ENCODE measurements at places on chromosomes 3 and 15.

GRCh38 chr3:157695586-157695985 is 192.4 kb upstream of the VEPH1 start:
- no peak for DNase-seq

DNA sequence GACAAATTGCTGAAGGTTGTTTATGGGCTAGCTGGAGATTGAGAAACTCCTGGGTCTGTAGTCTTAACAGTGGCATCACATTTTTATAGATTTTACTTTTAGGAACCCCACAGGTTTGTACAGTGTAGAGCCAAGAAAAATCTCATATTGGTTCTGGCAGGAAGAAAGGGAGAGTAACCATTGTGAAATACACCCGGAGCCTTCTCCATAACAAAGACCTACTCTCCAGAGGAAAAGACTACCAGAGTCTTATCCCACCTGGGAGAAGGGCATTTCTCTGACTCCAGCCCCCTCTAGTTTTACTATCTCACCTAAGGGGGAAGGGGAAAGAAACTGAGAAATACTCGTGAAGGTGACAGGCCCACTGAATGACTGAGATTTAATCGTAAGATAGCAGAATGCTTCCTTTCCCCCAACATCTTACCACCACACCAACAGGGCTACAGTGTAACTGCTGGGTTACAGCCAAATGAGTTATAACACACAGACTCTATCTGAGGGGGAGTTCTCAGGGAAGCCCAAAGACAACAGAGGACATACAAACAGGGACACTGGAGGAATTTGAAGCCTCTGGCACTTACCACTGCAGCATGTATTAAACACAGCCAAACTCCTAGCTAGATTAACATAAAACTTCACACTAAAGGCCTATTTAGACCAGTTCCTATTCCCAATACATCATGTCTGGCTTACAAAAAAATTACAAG is 56.1 kb downstream of the SYN2 start:
- no peak for DNase-seq

GRCh38 chr3:192980632-192981031 is 63.0 kb upstream of the MB21D2 start:
- no peak for DNase-seq

- DNase-seq = no peak
These were observed 116.8 kb downstream of the CHST2 start for GRCh38 chr3:143236226-143236964.

- DNase-seq = no peak
These were observed 384.0 kb upstream of the TPM1 start for GRCh38 chr15:62658498-62658897.

DNA sequence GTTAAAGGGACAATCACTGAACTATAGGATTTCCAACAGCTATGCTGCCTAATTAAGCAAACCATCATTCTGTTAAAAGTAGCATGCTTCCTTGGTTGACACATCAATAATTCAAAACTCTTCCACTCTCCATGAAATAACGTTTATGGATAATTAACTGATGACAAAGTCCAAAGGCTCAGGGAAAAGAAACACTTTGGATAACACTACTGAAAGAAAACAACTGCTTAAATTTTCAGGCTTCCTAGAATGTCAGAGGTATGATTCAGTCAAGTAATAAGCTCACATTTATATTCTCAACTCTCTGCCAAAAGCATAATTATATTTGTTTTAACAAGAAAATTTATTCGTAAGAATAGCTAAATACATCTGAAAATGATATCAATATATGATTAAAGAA is 49.6 kb downstream of the WDR72 start:
- DNase-seq = no peak

DNA sequence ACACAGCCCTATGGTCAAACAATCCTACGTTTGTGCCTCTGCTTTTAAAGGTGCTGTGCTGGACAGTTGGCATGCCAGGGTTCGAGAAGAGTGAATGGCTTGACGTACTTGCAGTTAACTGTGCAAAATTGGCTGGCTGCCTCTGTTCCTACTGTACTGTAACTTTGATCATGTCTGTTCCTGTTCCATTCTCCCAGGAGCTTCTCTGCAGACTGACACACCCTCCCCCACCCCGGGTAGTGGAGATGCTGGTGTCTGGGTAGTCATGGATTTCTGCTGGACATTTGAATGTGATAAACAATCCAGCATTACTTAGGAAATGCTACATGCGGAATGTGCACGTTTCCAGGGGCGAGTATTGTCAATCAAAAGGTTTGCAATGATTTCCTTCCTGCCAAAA is 6.5 kb upstream of the VILL start:
- DNase-seq = no peak

DNA sequence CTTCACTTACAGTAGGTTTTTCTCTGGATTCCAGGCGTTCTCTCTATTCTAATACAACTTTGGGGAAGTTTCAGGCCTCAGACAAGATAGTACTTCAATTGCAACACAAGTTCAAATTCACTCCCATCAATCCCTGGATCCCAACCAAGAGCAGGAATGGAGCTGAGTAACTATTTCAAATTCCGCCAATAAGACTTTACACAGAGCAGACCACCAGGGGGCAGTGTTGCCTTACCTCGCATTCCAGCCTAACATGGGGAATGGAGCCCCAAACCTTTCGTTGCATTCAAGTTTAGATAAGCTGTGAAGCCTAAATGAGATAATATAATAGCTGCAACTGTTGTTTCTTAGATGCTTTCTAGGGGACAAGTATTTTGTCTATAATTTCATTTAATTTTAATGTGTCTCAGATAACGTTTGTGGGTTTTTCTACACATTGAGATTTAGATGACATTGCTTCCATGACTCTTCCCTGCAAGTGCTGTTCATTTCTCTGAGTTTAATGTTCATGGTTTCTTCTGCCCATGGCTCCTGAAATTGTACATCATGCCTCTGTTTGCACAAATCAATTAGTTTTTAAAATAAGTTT is 186.7 kb downstream of the NSUN3 start:
- DNase-seq = peak; percentile 29

DNA sequence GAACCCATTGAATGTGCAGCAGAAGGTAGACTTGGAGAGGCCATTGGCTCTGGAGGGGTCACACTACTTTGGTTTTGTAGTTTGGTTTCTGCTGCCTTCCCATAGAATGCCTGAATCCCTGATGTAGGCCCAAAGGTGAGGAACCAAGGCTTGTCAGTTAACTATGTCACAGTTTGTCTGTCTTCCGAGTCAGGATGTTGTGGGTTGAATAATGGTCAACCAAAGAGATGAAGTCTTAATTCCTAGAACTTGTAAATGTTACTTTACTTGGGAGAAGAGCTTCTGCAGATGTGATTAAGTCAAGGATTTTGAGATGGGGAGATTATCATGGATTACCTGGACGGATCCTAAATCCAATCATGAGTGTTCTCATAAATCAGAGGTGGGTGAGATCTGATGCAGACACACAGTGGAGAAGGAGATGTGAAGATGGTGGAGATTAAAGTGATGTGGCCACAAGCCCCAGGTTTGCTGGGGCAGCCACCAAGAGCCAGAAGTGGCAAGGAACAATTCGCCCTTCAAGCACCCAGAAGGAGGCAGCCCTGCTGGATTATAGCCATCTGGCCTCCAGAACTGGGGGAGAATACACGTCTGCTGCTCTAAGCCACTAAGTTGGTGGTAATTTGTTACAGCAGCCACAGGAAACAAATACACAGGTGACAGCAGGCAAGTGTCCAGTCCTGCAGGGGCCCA is 2.3 kb upstream of the CCR8 start:
- DNase-seq = no peak

- DNase-seq = no peak
These were observed 92.6 kb upstream of the ALDH1A3 start for GRCh38 chr15:100786901-100787566.

DNA sequence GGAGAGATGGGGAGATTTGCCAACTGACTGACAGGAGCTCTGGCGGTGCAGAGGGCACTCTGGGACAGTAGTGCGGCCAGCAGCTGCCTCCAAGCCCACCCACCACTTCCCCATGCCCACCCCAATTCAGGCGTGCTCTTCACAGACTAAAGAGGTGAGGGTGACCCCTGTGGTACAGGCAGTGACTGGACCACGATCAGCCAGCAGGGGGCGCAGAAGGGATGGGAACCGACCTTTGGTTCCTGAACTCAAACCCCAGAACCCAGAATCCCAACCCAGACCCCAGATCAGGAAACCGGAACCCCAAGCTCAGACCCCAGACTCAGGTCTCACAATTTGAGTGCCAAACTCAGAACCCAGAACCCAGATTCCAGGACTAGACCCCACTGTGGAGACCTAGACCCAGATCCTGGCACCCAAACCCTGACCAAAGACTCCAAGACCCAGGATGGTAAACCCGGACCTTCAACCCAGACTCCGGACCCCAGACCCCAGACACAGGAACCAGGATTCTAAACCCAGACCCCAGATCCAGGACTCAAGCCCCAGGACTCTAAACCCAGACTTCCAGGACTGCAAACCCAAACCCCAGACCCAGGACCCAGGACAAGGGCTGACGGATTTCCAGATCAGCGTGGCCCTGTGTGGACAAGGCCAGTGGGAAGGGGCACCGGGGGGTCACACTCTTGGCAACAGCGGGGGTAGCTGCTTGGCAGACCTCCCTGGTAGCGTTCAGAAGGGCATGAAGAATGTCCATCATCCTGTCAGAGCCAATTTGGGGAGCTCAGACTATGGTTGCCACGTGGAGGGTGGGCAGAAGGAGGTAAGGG is 3.7 kb upstream of the MYL3 start:
- DNase-seq = peak; percentile 88

DNA sequence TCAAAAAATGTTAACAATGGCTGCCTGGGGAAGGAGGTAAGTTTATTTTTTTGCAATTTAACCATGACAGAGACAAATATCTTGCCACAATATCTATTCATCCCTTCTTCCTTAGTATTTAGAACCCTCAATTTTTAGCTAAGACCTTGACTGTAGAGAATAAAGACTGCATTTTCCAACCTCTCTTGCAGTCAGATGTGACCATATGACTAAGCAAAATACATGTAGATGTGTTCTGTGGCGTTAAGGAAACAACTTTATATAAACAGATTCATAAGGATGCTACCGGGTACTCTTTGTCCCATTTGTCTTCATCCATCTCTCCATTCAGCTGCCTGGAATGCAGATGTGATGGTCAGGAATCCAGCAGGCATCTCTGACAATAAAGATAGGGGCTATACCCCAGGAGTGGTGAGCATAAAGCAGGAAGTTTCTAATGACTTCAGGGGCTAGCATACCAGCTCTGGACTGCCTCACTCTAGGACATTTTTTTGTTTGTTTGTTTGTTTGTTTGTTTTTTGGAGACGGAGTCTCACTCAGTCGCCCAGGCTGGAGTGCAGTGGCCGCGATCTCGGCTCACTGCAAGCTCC is 41.1 kb downstream of the LHFPL4 start:
- DNase-seq = no peak

DNA sequence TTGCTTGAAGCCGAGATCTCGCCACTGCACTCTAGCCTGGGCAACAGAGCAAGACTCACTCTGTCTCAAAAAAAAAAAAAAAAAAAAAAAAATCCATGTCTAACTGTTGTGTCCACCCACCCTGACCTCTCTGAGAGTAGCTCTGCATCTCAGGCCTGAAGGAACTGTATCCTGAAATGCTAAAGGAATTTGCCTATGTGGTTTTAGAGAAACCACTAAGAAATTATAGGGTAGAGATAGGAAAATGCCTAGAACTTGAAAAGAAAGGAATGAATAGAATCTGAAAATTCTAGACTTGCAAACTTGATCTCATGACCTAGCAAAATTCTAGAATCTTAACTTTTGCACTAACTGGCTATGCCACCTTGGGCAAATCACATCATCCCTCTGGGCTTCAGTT is 217.5 kb upstream of the ROPN1 start:
- no peak for DNase-seq

DNA sequence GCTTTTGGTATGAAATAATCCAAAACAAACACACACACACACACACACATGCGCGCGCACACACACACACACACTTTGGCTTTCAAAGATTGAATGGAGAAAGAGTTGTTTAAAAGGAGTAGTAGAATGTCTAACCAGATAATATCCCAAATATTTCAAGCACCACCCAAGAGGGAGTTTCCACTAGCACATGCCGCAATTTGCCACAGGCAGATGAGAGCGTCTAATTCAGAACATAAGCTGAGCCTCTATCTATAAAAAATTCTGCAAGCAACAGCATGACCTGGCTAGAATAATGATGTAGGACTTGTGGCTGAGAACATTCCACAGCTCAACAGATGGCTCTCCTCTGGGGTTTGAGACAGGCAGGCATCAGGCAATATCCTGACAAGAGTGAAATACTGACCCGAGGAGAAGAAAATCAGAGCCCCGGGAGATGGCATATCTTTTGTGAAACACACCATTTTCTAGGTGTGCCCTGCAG is 302.5 kb upstream of the GADL1 start:
- DNase-seq = no peak

DNA sequence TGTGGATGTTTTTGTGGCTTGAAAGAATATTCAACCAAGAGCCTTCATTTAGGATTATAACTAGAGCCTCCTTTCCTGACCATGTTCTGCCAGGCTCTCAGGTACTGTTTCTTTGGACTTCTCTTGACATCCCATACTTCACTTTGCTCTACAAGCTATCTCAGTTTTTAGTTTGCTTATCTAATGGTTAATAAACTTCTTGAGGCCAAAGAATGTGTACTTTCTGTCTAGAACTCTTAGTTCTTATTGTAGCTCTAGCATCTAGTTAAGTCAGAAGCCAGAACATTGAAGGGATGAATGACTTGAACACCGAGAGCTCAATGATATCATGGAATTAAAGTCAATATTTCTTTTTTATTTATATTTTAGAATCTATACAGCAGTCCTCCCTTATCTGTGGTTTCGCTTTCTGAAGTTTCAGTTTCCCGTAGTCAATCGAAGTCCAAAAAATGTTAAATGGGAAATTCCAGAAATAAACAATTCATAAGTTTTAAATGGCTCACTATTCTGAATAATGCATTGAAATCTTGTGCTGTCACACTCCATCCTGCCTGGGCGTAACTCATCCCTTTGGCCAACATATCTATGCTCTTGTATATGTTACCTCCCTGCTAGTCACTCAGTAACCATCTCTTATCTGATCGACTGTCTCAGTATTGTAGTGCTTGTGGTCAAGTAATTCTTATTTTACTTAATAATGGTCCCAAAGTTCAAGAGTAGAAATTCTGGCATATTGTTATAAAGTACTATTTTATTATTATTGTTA is 368.6 kb upstream of the RBMS3 start:
- DNase-seq = no peak

- no peak for DNase-seq
These were observed 613.6 kb upstream of the CBLB start for GRCh38 chr3:106482451-106482850.

GRCh38 chr3:149839896-149840295 is 26.9 kb downstream of the RNF13 start:
- DNase-seq = no peak

DNA sequence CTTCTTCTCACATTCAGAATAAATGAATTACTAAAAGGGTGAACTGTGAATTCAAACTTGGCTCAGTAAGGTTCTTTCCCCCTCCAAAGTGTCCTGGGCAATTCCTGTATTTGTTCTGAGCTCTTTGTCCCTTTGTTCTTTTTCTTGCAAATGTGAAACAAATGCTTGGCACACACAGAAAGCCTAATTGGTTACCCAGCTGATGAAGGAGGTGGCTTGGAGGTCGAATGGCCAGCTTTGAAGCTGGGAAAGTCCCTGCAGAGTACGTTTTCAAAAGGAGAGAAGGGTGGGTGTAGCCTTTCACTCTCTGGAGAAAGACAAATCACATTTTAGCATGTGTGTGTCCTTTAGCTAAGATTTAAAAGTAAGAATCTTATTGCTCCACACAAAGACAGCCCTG is 154.4 kb downstream of the PEX5L start:
- no peak for DNase-seq

- DNase-seq = no peak
These were observed 461.4 kb downstream of the DIPK2A start for GRCh38 chr3:144433006-144433405.
